Fibroblast of skin of left quadriceps (primary cell): ENCODE measurements at places on chromosomes 2 and 18.

DNA sequence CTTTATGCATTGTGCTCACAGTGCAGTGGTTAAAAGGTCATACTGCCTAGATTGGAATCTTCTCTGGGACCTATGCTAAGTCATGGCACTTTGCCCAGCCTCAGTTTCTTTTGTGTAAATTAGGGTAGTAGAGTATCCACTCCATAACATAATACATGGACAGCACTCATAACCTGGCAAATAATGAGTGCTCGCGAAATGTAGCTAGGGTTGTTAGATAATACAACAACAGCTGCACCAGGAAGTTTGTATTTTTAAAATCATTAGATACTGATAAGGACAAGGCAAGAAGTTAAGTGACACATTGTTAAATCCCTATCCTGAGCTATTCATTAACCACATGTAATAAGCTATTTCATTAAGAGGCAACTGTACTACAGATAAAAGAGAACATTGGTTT is 13.8 kb upstream of the PLA2R1 start:
- DNase-seq = no peak

DNA sequence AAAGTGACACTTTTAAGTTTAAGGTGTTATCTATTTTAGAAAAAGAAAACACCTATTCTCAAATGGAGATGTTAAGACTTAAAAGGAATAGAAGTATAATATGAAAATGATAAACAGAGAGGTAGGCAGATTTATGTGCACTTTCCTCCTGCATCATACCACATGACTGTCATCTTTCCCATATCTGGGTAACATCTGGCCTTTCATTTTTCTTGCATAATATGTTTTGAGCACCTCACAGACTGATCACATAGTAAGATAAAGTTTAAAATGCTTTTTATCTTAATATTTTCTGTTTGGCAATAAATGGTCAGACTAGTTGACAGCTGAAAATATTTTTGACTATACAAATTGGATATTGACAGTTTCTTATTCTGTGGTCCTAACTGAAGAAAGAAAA is 1852.1 kb upstream of the PIK3C3 start:
- DNase-seq = no peak

DNA sequence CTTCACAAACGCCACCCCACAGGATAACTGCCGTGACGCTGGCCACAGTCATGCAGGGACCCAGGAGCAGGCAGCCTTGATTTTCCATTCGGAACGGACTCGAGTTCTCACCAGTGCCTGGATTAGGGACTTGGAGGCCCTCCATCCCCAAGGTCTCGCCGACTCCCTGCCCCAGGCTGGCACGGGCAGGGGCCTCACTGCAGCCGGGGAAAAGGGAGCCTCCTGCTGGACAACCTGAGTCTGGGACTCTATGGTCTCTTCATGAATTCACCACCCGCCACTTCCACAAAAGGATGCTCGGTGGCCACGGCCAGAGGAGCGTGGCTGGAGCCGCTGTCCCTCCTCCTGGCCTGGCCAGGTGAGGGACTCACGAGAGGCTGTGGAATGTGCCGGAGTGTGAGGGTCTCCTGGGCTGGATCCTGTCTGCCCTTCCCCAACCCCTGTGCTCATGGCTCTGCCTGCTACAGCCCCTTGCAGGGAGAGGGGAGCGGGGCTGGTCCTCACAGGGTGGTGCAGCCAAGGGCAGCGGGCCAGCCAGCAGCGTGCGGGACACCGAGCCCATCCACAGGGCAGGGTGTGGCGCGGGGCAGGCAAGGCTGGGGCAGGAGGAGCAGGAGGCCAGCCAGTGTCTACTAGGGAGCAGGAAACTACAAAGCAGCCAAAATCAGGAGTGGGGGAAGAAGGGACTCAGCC is 42.3 kb downstream of the AQP12A start:
- no peak for DNase-seq

DNA sequence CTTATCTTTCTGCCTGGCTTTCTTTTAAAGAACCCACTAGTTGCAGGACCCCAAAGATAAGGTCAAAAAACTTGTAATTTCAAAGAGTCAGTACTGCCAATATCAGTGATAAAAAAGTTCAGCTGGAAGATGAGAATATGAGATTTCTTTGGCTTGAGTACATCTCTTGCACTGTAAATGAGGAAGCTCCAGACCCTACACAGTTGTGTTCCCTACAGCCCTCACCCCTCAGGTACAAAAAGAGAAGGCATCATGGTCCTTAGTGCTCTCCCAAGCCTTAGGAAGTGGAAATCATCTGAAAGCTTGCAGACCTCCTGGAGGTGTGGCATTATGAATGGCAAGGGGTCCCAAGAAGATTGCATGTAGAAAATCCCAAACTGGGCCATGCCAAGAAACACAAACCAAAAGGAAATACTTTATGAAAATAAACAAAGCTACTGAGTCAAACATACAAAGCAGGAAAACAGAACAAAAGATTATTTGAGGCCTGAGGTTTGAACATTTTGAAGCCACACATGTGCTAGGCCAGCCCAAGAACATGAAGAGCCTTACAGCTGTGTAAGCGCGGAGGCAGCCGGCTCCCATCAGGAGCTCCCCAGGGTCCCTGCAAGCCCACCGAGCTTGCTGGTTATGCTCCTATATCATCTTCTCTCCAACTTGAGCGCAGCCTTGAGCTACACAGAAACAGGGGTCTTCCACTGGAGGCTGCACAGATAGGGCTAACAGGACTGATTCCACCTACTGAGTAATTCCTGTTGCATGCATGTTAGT is 217.0 kb downstream of the OSR1 start:
- no peak for DNase-seq

DNA sequence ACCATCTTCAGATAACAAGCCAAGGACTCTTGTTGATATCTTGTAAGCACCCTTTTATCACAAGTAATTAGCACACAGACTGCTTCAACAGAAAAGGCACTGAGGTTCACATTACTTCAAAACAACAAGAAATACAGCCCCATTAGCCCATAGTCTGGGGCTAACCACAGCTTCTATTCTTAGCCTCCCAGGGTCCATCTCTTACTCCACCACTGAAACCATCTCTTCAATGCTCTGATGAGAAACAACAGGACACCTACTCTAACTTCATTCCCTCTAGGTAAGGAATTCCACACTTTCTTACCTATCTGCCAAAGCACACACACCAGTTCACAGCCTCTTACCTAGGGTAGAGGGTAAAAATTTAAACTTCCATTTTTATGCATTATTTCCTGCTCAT is 26.4 kb upstream of the CYTIP start:
- DNase-seq = no peak
